ENCODE measurements at places on chromosomes 12 and 14. TPM values are rescaled to one million over a fixed set of nuclear protein-coding genes. Genes with fewer than 3 reads are reported as not detected.
A peak's percentile ranks its signal among the peaks of the same experiment; 100 is the strongest.

DNA sequence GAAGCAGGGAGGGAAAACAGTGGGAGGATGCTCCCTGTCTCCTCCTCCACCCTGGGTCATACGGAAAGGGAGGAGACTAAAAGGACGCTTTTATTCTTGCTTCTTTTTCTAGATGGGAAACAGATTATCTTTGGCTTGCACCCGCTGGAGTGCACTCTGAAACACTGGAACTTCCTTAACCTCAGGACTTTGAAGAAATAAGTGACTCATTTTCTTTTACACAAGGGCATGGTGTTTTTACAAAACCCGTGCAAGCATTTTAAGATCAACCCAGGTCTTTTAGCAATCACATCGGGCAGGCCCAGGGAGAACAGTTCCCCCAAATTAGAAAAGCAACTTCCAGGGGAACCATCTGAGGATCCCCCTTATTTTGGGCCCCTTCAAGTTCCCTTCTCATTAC lies 80.9 kb upstream of the TSPAN11 start:
- no peak overlapping the region for H3K4me3 ChIP-seq
- no peaks in the 10 kb centered on the region for H3K27me3 ChIP-seq
- H3K27ac ChIP-seq: no peak overlapping the region
- H3K4me1 ChIP-seq: no peaks in the 10 kb centered on the region
- DNase-seq: peak; percentile 14
- peaks cover 6% of the 10 kb centered on the region for H3K36me3 ChIP-seq

DNA sequence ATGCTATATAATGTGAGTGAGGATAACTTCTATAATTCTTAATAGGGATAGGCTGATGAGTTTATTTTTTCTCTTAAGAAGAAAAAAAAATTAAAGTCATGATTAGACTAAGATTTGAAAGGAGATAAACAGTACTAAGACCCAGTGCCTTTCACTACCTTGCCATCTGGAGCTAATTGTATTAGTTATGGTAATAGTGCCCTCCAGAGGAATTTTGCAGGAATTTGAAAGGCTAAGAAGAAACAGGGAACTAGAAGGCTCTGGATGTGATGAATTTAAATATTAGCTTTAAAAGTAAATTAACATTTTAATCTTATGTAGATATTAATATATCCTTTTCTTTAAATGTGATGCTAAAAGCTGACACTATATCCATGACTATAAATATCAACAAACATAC lies 36.6 kb upstream of the PIK3C2G start:
- H3K27ac ChIP-seq: no peak overlapping the region
- H3K4me3 ChIP-seq: no peak overlapping the region
- no peaks in the 10 kb centered on the region for H3K4me1 ChIP-seq
- H3K27me3 ChIP-seq: no peaks in the 10 kb centered on the region

DNA sequence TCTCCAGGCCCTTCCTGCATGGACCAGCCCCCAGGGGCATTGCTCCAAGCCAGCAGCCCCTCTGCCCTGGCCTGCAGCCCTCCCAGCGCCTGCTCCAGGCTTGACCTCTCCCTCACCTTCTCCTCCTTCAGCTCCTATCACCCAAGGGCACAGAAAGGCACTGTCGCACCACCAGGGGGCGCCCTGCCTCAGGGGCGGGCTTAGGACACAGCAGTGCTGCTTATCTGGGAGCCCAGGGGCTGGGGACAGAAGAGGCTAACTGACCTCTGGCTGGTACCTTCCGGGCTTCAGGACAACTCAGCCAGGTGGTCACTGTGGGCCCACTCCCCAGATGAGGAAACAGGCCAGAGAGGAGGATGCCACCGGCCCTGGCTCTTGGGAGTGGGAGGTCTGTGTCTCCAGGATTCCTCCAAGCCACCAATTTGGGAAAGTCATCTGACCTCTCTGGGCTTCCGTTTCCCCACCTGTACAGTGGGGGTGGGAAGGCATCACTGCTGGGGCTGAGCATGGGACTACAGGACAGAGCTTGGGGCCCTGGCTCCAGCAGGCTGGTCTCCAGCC lies 25.3 kb upstream of the GPR132 start:
- no peak overlapping the region for H3K27ac ChIP-seq
- H3K4me3 ChIP-seq: peak overlapping the region; percentile 49
- no peaks in the 10 kb centered on the region for H3K27me3 ChIP-seq

GRCh38 chr14:75522983-75523318 lies 682 bp downstream of the BATF start:
- H3K4me1 ChIP-seq: peaks cover 7% of the 10 kb centered on the region
- no peak for DNase-seq
- H3K4me3 ChIP-seq: no peak overlapping the region
- H3K27me3 ChIP-seq: no peaks in the 10 kb centered on the region
- H3K27ac ChIP-seq: no peak overlapping the region

- DNase-seq: no peak
- no peaks in the 10 kb centered on the region for H3K27me3 ChIP-seq
- no peak overlapping the region for H3K4me3 ChIP-seq
- peaks cover 51% of the 10 kb centered on the region for H3K36me3 ChIP-seq
- H3K4me1 ChIP-seq: no peaks in the 10 kb centered on the region
These were observed 17.3 kb downstream of the EMG1 start for GRCh38 chr12:6987956-6988553.

DNA sequence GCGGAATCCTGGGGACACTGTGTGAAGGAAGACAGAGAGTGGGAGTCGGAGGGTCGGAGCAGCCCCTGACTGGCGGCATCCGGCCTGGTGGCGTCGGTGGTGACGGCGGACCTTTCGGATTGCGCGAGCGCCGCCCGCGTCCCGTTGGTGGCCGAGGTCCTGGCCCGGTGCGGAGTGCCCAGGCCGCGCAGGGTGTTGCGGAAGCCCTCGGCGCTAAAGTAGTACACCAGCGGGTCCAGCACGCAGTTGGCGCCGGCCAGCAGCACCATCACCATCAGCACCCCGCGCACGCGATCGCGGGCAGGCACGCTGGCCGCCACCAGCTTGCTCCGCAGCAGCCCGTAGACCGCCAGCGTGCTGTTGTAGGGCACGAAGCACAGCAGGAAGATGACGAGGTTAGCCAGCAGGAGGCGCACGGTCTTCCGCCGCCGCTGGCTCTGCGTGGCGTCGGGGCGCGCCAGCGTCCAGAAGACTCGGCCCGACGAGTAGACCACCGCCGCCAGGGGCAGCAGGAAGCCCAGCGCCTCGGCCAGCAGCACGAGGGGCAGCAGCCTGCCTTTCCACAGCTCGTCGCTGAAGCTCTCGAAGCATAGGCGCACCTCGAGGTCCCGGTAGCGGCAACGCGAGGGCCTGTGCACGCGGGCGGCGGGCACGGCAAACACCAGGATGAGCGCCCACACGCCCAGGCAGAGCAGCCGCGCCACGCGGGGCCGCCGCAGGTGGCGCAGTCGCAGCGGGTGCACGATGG lies 13.1 kb upstream of the CHD4 start:
- H3K27me3 ChIP-seq: no peaks in the 10 kb centered on the region
- H3K36me3 ChIP-seq: no peaks in the 10 kb centered on the region
- no peak for DNase-seq
- no peak overlapping the region for H3K27ac ChIP-seq
- no peak overlapping the region for H3K4me3 ChIP-seq

DNA sequence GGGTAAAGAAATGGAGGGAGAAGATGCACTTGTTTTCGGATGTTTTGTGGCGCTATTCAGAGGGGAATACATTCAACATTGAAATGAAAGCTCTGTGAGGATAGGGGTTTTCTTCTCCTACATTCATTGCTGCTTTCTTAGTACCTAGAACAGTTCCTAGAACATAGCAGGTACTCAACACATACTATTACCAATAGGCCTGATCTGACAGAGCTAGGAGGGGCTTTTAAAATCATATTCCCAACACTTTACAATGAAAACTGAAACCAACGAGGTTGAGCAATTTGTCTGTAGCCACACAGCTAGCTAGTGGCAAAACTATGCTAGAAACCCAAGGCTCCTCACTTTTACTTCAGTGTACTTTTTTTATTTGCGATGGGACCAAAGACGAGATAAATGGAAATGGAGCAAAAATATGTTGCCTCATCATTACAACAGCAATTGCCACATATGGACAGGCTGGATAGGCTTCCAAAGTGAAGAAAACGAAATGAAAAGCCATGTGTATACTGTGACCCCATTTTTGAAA lies 23.1 kb upstream of the IL22 start:
- no peaks in the 10 kb centered on the region for H3K36me3 ChIP-seq
- H3K27me3 ChIP-seq: no peaks in the 10 kb centered on the region
- H3K27ac ChIP-seq: no peak overlapping the region
- no peak for DNase-seq

DNA sequence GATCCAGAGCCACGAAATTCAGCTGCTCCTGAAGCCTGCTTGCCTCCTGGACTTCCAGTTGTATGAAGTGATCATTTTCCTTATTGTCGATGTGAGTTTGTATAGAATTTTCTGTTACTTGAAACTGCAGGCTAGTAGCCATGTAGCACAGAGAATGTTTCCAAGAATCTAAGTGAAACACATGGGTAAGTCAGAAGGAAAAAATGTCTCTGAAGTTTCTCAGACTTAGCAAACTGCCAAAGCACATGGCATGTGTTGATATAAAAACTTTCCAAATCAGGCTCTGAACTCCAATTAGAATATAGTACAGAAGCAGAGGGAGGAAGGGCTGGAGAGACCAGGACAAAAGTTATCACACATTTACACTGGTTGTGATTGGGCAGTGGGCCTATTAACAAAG lies 9.8 kb upstream of the PCNX1 start:
- H3K27ac ChIP-seq: peak overlapping the region; percentile 25
- no peaks in the 10 kb centered on the region for H3K27me3 ChIP-seq
- H3K4me1 ChIP-seq: peaks cover 26% of the 10 kb centered on the region
- H3K36me3 ChIP-seq: no peaks in the 10 kb centered on the region
- no peak overlapping the region for H3K4me3 ChIP-seq

GRCh38 chr12:3246253-3246652 lies 169.1 kb downstream of the TSPAN9 start:
- no peak overlapping the region for H3K27ac ChIP-seq
- DNase-seq: no peak
- peaks cover 6% of the 10 kb centered on the region for H3K36me3 ChIP-seq
- no peaks in the 10 kb centered on the region for H3K4me1 ChIP-seq

DNA sequence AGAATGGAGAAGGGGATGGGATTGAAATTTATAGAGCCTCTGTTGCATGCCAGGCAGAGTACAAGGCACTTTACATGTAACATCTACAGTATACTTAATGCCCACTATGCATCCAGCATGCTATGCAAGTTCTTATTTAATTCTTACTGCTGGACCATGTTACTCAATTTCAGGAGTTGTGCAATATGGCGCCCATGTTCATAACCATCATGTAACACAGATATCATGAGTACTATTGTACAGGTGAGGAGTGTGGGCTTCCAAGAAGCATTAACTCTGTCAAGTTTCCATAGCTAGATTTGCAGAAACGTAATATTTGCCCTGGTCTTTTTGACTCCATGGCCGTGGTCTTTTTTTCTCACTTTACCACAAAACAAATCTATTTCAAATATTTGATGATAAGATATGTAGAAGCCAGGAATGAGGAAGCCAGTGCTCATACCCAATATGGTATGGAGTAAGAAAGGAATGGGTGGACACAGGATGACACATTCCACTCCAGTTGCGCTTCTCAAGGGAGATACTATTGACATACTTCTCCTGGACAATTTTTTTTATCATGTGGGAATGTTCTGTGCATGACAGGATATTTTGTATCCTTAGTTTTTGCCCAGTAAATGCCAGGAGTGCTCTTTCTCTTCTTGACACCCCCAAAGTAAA lies 191.8 kb downstream of the C12orf75 start:
- no peak overlapping the region for H3K27ac ChIP-seq
- H3K4me1 ChIP-seq: no peaks in the 10 kb centered on the region
- DNase-seq: peak; percentile 1
- H3K4me3 ChIP-seq: no peak overlapping the region
- no peaks in the 10 kb centered on the region for H3K36me3 ChIP-seq

- no peak overlapping the region for H3K27ac ChIP-seq
- H3K4me3 ChIP-seq: no peak overlapping the region
- DNase-seq: no peak
- H3K4me1 ChIP-seq: no peaks in the 10 kb centered on the region
- H3K27me3 ChIP-seq: no peaks in the 10 kb centered on the region
These were observed 27.1 kb downstream of the DAO start for GRCh38 chr12:108906971-108907370.

- peaks cover 6% of the 10 kb centered on the region for H3K36me3 ChIP-seq
- H3K4me3 ChIP-seq: peak within 1 kb of the TSS; percentile 88
- peaks cover 10% of the 10 kb centered on the region for H3K4me1 ChIP-seq
- no peaks in the 10 kb centered on the region for H3K27me3 ChIP-seq
These were observed at the start of gene ATL1 for GRCh38 chr14:50559990-50560930. Gene ATL1, plus strand, starts transcription at chr14:50560145. Its CDS starts 121 bp downstream, at chr14:50560266.

DNA sequence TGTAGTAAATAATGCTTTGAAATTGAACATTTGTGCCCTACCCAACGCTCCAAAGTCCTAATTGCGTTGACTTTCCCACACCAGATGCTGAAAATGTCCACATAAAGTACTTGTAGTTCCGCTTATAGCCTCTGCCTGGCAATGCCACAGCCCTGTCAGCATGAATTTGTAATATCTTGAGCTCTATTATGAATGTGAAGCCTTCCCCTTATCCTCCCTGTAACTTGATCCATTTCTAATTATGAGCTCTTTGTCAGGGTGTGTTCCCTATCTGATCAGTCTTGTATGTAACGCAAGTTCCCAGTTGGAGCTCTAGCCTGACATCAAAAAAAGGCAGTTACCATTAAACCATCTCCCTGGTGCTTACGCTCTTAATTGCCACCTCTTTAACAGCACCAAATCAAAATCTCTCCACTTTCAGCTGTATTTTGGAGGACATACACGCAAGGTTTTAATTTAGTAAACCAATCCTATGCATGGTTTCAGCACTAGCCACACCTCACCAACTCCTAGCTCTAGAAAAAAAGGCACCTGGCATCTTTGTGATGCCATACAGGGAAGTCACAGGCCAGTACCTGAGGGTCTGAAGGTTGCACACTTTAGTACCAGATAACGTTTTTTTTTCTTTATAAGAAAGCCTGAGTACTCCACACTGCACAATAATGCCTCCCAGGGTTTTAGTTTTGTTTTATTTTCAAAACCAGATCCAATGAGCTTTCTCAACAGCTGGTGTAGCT lies 69.3 kb downstream of the EEA1 start:
- DNase-seq: no peak
- no peak overlapping the region for H3K4me3 ChIP-seq
- H3K36me3 ChIP-seq: peaks cover 42% of the 10 kb centered on the region
- no peaks in the 10 kb centered on the region for H3K27me3 ChIP-seq
- no peak overlapping the region for H3K27ac ChIP-seq

DNA sequence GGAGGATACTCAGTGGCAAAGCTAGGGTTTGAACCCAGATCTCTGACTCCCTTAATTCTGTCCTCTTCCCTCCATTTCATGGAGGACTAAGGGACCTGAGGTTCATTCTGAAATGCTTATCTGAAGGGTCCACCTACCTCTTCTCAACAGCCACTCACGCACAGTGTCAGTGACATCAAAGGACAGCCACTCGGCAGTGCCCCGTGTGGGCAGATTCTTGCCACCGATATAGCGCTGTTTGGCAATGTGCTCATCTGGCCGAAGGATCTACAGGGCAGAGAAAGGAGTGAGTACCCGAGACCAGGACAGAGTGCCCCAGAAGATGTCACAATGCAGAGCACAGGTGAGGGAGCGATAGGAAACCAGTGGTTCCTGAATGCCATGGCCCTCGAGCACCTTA lies 10.8 kb downstream of the TGFB3 start:
- H3K4me3 ChIP-seq: no peak overlapping the region
- peaks cover 6% of the 10 kb centered on the region for H3K4me1 ChIP-seq
- no peaks in the 10 kb centered on the region for H3K36me3 ChIP-seq

The WIF1 gene
- total RNA-seq: not detected

The NDRG2 gene
- total RNA-seq: 0.81 TPM

The OVCH1 gene
- 1.9 TPM for total RNA-seq

Data from MCF 10A (cell line).